ENCODE measurements at places on chromosomes 11 and 22. TPM values are rescaled to one million over a fixed set of nuclear protein-coding genes. Genes with fewer than 3 reads are reported as not detected.

OR8A1 gene
- not detected for total RNA-seq

DNA sequence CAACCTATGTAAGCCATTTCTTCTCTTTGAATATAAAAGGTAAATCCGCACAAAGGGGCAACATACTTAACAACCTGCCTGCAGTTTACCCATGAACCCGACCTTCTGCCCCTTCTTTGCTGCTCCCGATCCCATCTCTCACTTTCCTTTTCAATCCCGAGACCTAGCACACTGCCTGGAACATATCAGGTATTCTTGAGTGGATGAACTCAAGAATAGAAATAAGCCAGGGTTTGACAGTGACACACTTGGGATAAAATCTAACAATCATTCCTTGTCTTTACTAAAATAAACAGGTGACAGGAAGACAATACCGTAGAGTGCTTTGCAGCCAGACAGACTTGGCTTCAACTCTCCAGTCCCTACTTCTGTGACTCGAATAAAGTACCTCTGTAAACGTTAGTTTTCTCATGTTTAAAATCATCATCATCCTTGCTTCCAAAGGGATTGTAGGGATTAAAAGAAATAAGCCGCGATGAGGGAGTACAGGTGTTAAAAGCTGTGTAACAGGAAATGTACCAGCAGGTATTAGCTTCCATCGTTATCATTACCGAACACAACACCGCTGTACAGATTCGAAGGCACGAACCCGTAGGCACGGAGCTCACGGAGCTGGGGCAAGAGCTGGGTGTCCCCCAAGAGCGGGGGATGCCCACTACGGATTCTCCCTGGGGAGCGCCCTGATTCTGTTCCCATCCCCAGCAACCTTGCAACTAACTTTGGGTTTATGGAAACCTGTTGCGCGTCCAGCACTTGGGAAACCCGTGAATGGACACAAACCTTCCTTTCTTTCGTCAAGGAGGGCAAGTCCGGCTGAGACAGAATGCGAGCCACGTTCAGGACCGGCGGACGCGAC is 720 bp downstream of the UFD1 start:
- no peaks in the 10 kb centered on the region for H3K27me3 ChIP-seq
- no peak for DNase-seq
- H3K4me1 ChIP-seq: peaks cover 32% of the 10 kb centered on the region
- peak overlapping the region; percentile 1 for H3K27ac ChIP-seq
- H3K36me3 ChIP-seq: peaks cover 2% of the 10 kb centered on the region

DGCR2 gene
- 83.6 TPM for total RNA-seq

- H3K27me3 ChIP-seq: peaks cover 14% of the 10 kb centered on the region
- DNase-seq: no peak
- H3K36me3 ChIP-seq: no peaks in the 10 kb centered on the region
Measured at GRCh38 chr11:120054016-120054752, 83.7 kb downstream of the TRIM29 start.
